ENCODE measurements at places on chromosomes 5 and 9.
A peak's percentile ranks its signal among the peaks of the same experiment; 100 is the strongest.

DNA sequence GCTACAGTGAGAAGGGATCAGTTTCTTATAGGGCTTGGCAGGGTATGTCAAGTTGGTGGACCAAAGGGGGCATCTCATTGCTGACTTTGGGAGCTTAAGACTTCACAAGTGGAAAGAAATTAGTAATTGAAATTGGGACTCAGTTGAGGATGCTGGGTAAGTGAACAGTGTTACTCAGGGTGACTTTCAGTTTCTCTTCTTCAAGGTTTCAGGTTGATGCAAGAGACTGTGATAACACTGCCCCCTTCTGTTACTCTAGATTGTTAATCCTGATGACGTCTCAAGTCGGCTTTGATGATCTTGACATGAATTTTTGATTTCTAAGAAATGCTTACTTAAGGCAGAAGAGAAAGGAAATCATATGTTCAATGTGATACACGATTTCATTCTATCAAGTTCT lies 21.3 kb downstream of the KCTD16 start:
- H3K4me3 ChIP-seq = no peak overlapping the region
- DNase-seq = peak; percentile 19
- peaks cover 22% of the 10 kb centered on the region for H3K4me1 ChIP-seq

- H3K27me3 ChIP-seq = peaks cover 9% of the 10 kb centered on the region
- DNase-seq = no peak
- H3K36me3 ChIP-seq = no peaks in the 10 kb centered on the region
- H3K4me1 ChIP-seq = no peaks in the 10 kb centered on the region
- H3K27ac ChIP-seq = no peak overlapping the region
- H3K4me3 ChIP-seq = no peak overlapping the region
These were observed 216.1 kb downstream of the ACTL7B start for GRCh38 chr9:108639696-108640095.

- H3K4me3 ChIP-seq = no peak overlapping the region
- H3K27me3 ChIP-seq = no peaks in the 10 kb centered on the region
- no peaks in the 10 kb centered on the region for H3K36me3 ChIP-seq
- H3K27ac ChIP-seq = no peak overlapping the region
These were observed 194.0 kb downstream of the HTR1A start for GRCh38 chr5:63768221-63768620.

DNA sequence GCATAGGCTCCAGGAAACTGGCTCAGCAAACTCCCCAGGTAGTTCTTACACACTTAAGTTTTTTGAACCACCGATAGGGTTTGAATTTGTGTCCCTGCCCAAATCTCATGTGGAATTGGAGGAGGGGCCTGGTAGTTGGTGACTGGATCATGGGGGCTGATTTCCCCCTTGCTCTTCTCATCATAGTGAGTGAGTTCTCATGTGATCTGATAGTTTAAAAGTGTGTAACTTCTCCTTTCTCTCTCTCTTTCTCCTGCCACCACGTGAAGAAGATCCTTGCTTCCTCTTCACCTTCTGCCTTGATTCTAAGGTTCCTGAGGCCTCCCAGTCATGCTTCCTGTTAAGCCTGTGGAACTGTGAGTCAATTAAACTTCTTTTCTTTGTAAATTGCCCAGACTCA lies 22.4 kb upstream of the HACD4 start:
- no peaks in the 10 kb centered on the region for H3K4me1 ChIP-seq
- H3K27ac ChIP-seq = no peak overlapping the region
- H3K4me3 ChIP-seq = no peak overlapping the region
- H3K27me3 ChIP-seq = no peaks in the 10 kb centered on the region
- DNase-seq = no peak

DNA sequence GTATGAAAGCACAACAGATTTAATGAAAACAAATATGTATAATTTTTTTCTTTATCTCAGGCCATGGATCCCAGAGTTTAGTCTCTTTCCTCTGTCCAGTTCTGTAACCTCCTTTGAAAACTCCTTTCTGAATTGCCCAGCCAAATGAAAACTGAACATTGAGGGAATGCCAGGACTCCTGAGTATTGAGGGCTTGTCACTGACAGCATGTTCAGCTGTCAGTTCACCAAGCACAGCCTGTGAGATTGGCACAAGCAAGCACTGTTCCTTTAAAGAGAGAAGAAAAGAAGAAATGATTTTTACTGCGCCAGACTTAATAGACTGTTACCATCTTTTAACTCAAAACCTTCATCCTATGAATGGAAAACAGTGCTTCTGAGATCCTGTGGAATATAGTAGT lies 27.3 kb downstream of the TTC1 start:
- H3K4me3 ChIP-seq = no peak overlapping the region
- H3K36me3 ChIP-seq = peaks cover 35% of the 10 kb centered on the region
- no peaks in the 10 kb centered on the region for H3K4me1 ChIP-seq
- no peak for DNase-seq
- no peaks in the 10 kb centered on the region for H3K27me3 ChIP-seq

DNA sequence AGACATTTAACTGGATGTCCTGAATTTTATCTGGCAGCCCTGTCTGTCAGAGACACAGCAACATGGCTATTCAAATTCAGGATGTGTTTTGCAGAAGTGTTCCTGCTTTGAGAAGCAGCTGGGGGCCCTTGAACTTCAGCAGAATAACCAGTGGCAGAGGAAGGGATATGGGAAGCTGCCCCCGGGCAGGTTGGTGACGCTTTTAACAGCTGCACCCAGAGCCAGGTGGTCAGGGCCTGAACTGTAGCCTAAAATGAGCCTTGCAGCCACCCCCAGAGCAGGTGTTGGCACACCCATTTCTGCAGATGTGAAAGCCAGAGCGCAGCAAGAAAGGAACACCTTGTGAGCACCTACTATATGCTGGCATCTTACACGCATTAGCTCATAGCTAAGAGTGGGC lies 128.7 kb upstream of the BOD1 start:
- no peaks in the 10 kb centered on the region for H3K36me3 ChIP-seq
- no peak overlapping the region for H3K27ac ChIP-seq
- no peaks in the 10 kb centered on the region for H3K27me3 ChIP-seq
- H3K4me1 ChIP-seq = peaks cover 10% of the 10 kb centered on the region
- DNase-seq = no peak

- peaks cover 38% of the 10 kb centered on the region for H3K36me3 ChIP-seq
- DNase-seq = no peak
- H3K4me1 ChIP-seq = no peaks in the 10 kb centered on the region
- H3K27ac ChIP-seq = no peak overlapping the region
These were observed 12.6 kb downstream of the DNAJC21 start for GRCh38 chr5:34941936-34942335.

DNA sequence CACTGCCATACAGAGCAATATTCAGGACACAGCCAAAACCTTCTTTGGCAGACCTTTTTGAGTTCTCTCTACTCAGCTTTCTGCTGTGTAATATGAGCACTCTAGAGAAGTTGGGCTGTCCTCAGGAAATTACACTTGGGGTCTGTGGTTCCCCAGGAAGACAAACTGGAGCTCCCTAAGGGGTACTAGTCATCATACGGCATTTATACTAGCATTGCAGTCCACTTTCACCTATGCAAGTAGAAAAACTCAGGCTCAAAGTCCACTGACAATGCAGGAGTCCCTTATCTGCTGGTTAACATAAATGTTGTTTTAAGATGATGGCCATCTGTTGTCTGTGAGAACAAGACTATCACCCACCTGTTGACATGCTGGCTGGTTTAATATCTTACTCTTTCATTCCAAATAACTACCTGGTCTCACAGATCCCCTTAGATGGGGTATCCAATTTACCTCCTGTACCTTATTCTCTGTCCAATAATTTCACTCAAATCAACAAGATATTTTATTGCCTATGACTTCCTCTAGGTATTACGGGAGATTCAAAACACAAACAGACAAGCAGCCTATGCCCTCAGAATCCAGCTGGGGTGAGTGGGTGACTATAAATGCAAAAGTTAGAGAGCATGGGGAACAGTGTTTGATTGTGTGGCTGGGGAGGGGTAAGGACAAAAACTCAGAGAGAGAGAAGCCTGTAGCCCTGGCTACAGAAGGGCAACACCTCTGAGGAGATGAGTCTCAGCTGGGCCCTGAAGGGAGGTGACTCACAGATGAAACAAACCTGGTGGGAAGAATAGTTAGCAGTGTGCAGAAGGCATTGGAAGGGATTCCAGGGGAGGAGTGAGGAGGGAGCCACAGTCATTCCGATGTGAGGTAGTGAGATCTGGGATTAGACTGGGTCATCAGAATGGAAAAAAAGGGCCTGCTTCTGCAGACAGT lies 10.2 kb downstream of the DOCK8 start:
- no peak for DNase-seq
- H3K27ac ChIP-seq = no peak overlapping the region
- peaks cover 11% of the 10 kb centered on the region for H3K4me1 ChIP-seq
- no peaks in the 10 kb centered on the region for H3K27me3 ChIP-seq
- no peak overlapping the region for H3K4me3 ChIP-seq

- DNase-seq = no peak
- H3K36me3 ChIP-seq = no peaks in the 10 kb centered on the region
- peaks cover 54% of the 10 kb centered on the region for H3K27me3 ChIP-seq
These were observed 75.4 kb upstream of the ARAP3 start for GRCh38 chr5:141757402-141757801.

- peak; percentile 70 for DNase-seq
- H3K27me3 ChIP-seq = no peaks in the 10 kb centered on the region
- H3K27ac ChIP-seq = peak overlapping the region; percentile 78
- H3K4me1 ChIP-seq = peaks cover 26% of the 10 kb centered on the region
These were observed 82.6 kb downstream of the PBX3 start for GRCh38 chr9:125829743-125830142.

DNA sequence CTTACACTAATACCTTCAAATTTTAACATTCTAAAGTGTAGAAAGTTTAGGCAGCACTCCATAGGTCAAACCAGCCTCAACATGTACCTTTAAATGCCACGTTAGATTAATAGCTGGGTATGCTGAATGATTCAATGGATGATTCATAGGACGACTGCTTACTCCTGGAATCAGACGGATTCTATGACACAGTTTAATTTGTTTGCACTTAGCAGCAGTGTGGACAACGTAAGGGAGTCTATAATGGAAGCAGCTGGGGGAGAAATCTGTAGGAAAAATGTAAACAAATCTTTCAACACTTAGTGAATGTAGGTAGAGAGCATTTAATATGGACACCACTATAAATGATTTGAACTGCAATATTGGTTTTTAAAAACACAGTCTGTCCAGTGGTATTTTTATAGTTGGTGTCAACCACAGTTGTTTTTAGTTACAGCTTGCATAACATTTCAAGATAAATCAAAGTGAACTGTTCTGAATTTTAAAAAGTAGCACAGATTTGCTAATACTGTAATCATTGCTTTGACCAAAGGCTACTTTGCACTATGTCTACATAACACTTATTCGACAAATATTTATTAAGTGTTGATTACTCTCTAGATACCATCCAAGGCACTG lies 701.5 kb upstream of the MEF2C start:
- no peak for DNase-seq
- H3K27ac ChIP-seq = no peak overlapping the region
- no peaks in the 10 kb centered on the region for H3K4me1 ChIP-seq

GRCh38 chr5:178786859-178787499 lies 56.5 kb upstream of the ZNF354A start:
- no peak overlapping the region for H3K4me3 ChIP-seq
- H3K27me3 ChIP-seq = peaks cover 2% of the 10 kb centered on the region
- H3K36me3 ChIP-seq = no peaks in the 10 kb centered on the region
- no peak for DNase-seq
- no peak overlapping the region for H3K27ac ChIP-seq
- no peaks in the 10 kb centered on the region for H3K4me1 ChIP-seq

- no peak overlapping the region for H3K27ac ChIP-seq
- no peaks in the 10 kb centered on the region for H3K4me1 ChIP-seq
These were observed 596.1 kb downstream of the ELAVL2 start for GRCh38 chr9:23229890-23230317.

DNA sequence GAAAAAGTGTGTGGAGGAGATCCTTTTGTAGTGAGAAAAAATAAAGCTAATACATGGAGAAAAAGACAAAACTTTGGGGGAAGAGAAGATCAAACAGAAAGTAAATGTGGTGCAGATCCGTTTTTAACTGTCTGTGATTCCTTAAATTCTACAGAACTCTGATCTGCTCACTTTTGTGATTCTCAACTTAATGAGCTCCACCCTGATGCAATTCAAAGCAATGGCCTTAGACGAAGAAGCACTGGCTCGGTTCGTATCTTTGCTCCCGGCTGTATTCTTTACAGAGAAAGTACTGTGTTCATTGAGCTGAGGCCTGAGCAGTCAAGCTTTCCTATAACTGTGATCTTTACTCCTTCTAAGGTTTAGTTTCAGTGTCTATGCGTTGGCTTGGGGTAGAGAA lies 453.4 kb downstream of the DMAC1 start:
- H3K4me1 ChIP-seq = no peaks in the 10 kb centered on the region
- no peak overlapping the region for H3K4me3 ChIP-seq
- DNase-seq = no peak
- H3K27me3 ChIP-seq = peaks cover 5% of the 10 kb centered on the region
- no peaks in the 10 kb centered on the region for H3K36me3 ChIP-seq
- H3K27ac ChIP-seq = no peak overlapping the region

DNA sequence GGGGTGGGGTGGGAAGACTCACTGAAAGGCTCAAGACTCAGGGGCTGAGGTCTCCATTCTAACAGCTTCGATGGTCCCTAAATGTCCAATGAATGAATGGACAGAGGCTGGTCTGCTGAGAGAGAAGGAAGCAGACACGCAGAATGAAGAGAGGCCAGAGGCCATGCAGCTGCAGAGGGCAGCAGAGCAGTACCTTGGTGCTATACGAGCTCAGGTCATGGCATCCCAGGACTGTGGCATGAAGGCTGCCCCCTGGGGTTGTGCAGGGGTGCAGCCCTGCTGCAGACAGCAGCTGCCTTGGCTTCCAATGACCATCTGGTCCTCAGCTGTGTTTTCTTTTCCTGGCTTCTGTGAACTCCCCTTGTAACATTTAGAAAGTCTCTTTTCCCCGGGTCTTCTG lies 15.2 kb upstream of the CORO2A start:
- H3K4me1 ChIP-seq = peaks cover 2% of the 10 kb centered on the region
- H3K4me3 ChIP-seq = no peak overlapping the region
- no peaks in the 10 kb centered on the region for H3K36me3 ChIP-seq
- no peaks in the 10 kb centered on the region for H3K27me3 ChIP-seq
- no peak for DNase-seq

- H3K4me3 ChIP-seq = no peak overlapping the region
- H3K4me1 ChIP-seq = no peaks in the 10 kb centered on the region
- DNase-seq = peak; percentile 6
These were observed 442.5 kb upstream of the COX7C start for GRCh38 chr5:86175224-86175623.

- no peaks in the 10 kb centered on the region for H3K36me3 ChIP-seq
- H3K27me3 ChIP-seq = no peaks in the 10 kb centered on the region
- H3K27ac ChIP-seq = no peak overlapping the region
- no peaks in the 10 kb centered on the region for H3K4me1 ChIP-seq
- DNase-seq = no peak
- no peak overlapping the region for H3K4me3 ChIP-seq
These were observed 27.6 kb downstream of the ZNF622 start for GRCh38 chr5:16437977-16438376.

All from activated CD4-positive, alpha-beta T cell treated with anti-CD3 and anti-CD28 coated beads for 36 hours (primary cell).